ENCODE measurements at places on chromosomes 7 and 10.

DNA sequence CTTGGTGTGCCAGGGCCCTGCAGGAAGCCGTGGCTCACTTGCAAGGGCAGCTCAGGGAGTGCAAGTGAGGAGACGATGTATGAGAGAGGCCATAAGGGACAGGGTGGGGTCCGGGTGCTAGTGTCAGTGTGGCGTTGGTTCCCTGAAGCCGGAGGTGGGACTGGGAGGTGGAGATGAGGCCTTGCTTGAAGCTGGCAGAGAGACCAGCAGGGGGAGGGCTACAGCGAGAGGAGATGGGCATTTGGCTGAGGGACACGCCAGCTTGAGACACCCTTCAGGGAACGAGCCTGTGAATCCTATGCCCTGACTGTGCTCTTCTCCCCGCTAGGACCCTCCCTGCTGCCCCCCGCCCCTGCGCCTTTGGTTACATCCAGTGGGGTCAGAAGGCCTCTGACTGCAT is 529.1 kb downstream of the TCERG1L start:
- no peak for DNase-seq
- H3K4me1 ChIP-seq, result no peaks in the 10 kb centered on the region
- H3K36me3 ChIP-seq, result no peaks in the 10 kb centered on the region
- H3K4me3 ChIP-seq, result no peak overlapping the region
- H3K27ac ChIP-seq, result no peak overlapping the region
- peaks cover 30% of the 10 kb centered on the region for H3K27me3 ChIP-seq

GRCh38 chr10:114064151-114065048 is 20.7 kb downstream of the ADRB1 start:
- H3K4me1 ChIP-seq, result peaks cover 16% of the 10 kb centered on the region
- no peak overlapping the region for H3K27ac ChIP-seq
- DNase-seq, result no peak
- H3K27me3 ChIP-seq, result no peaks in the 10 kb centered on the region

DNA sequence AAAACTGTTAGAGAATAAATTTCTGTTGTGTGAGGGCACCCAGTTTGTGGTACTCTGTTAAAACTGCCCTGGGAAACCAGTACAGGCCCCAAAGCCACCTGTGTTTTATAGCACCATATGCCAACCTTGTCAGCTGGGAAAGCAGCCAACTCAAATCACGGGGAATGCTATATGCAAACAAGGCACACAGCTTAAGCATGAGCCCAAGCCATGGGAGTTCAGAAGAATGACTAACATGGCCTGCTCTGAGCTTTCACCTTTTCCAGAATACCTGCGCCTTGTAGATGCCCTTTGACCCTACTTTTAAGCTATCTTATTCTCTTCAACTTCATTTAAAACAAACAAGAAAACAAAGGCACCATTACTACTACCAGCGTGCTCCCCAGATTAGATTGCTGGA is 5.5 kb upstream of the SLC25A13 start:
- no peaks in the 10 kb centered on the region for H3K36me3 ChIP-seq
- H3K4me1 ChIP-seq, result peaks cover 9% of the 10 kb centered on the region
- peak; percentile 92 for DNase-seq
- peak overlapping the region; percentile 19 for H3K27ac ChIP-seq
- no peak overlapping the region for H3K4me3 ChIP-seq

DNA sequence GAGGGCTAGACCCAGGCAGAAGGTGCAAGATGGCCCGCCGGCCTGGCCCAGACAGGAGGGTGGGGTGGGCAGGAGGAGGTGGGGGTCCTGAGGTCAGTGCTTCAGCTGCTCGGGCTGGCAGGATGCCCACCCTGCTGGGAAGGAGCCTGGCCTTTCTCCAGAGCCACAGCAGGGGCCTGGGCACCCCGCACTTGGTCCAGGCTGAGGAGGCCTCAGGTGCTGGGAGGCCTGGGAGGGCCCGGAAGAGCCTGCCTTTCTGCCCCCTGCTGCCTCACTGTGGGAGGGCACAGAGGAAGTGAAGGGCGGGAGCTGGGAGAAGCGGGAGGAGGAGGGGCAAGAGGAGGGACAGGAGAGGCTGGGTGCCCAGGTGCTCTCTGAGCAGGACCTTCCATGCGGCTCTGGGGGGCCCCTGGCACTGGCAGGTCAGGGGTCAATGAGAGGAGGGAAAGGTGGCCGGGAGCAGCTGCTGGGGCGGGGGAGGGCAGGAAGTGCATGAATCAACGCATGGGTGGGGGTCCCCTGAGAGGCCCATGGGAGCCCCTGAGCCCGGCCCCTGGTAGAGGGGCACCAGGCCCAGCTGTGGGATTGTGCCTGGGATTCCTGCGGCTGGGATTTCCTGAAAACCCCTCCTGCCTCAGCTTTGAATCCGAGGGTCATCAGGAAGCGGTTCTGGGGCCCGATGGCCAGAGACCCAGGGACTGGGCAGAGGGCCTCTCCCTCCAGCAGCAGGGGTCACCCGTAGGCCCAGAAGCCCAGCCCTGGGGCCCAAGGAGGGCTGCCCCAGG is 49.9 kb downstream of the PWWP2B start:
- peaks cover 37% of the 10 kb centered on the region for H3K4me1 ChIP-seq
- H3K36me3 ChIP-seq, result no peaks in the 10 kb centered on the region
- DNase-seq, result peak; percentile 95

- no peak for DNase-seq
- H3K4me1 ChIP-seq, result no peaks in the 10 kb centered on the region
- H3K36me3 ChIP-seq, result no peaks in the 10 kb centered on the region
- H3K4me3 ChIP-seq, result no peak overlapping the region
- H3K27ac ChIP-seq, result no peak overlapping the region
- no peaks in the 10 kb centered on the region for H3K27me3 ChIP-seq
Measured at GRCh38 chr7:17608114-17608833, 309.8 kb downstream of the AHR start.

- H3K4me3 ChIP-seq, result peak overlapping the region; percentile 32
- H3K27ac ChIP-seq, result no peak overlapping the region
- peaks cover 8% of the 10 kb centered on the region for H3K4me1 ChIP-seq
- no peaks in the 10 kb centered on the region for H3K36me3 ChIP-seq
- no peaks in the 10 kb centered on the region for H3K27me3 ChIP-seq
Measured at GRCh38 chr10:133318494-133319127, 9.9 kb downstream of the ZNF511 start.

DNA sequence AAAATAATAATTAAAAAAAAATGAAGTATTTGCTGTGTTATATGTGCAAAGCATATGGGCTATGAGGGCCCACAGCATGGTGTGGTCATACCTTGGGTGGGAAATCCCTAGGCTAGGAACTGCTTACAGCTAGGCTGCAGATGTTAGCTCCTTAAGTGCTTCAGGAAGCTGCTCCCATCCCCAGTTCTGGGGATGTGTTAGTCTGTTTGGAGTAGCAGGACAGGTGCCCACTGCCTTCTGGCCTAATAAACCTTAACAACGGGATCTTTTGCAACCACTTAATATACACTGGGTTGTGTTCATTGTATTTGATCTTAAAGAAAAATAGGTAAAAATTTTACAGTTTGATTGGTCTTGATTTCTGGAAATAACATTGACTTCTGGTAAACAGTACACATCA is 46.3 kb downstream of the HK1 start:
- no peaks in the 10 kb centered on the region for H3K27me3 ChIP-seq
- H3K27ac ChIP-seq, result no peak overlapping the region
- H3K4me3 ChIP-seq, result no peak overlapping the region
- H3K36me3 ChIP-seq, result no peaks in the 10 kb centered on the region

GRCh38 chr7:41292487-41292886 is 410.4 kb downstream of the INHBA start:
- no peaks in the 10 kb centered on the region for H3K27me3 ChIP-seq
- no peaks in the 10 kb centered on the region for H3K4me1 ChIP-seq
- DNase-seq, result no peak
- no peak overlapping the region for H3K4me3 ChIP-seq
- no peaks in the 10 kb centered on the region for H3K36me3 ChIP-seq

DNA sequence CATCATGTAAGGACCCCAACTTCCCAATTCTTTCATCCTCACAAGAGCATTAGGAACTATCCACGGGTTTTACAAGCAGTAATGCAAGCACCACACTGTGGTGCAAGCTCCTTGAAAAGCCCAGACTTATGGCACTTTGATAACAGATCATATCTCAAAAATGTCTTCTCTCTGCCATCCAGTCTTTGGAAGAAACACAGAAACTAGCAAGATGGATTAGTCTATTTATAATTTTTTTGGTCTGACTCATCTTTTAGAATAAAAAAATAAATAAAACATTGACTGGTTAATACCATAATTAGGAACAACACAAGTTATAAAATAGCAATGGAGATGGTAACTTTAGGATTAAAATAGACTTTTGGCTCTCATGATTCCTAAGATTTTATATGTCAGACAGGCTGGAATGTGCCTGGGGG is 49.0 kb upstream of the CALD1 start:
- peak overlapping the region; percentile 74 for H3K27ac ChIP-seq
- peaks cover 7% of the 10 kb centered on the region for H3K4me1 ChIP-seq
- no peaks in the 10 kb centered on the region for H3K27me3 ChIP-seq
- no peak overlapping the region for H3K4me3 ChIP-seq
- H3K36me3 ChIP-seq, result no peaks in the 10 kb centered on the region

- H3K27me3 ChIP-seq, result peaks cover 3% of the 10 kb centered on the region
- no peak overlapping the region for H3K4me3 ChIP-seq
- H3K27ac ChIP-seq, result no peak overlapping the region
- H3K36me3 ChIP-seq, result no peaks in the 10 kb centered on the region
- H3K4me1 ChIP-seq, result peaks cover 17% of the 10 kb centered on the region
- DNase-seq, result no peak
Measured at GRCh38 chr10:132263866-132264265, 43.9 kb downstream of the STK32C start.

- H3K36me3 ChIP-seq, result peaks cover 66% of the 10 kb centered on the region
- no peak for DNase-seq
- H3K4me3 ChIP-seq, result no peak overlapping the region
- no peak overlapping the region for H3K27ac ChIP-seq
- H3K4me1 ChIP-seq, result peaks cover 13% of the 10 kb centered on the region
Measured at GRCh38 chr10:7199152-7199760, 211.6 kb downstream of the SFMBT2 start.

- H3K27ac ChIP-seq, result peak overlapping the region; percentile 95
- H3K4me3 ChIP-seq, result peak overlapping the region; percentile 78
- H3K4me1 ChIP-seq, result peaks cover 15% of the 10 kb centered on the region
- no peak for DNase-seq
- no peaks in the 10 kb centered on the region for H3K36me3 ChIP-seq
- H3K27me3 ChIP-seq, result peaks cover 45% of the 10 kb centered on the region
Measured at GRCh38 chr10:21524131-21524525, 1.4 kb downstream of the SKIDA1 start.

GRCh38 chr10:93745408-93746065 is 12.2 kb upstream of the LGI1 start:
- H3K4me3 ChIP-seq, result no peak overlapping the region
- H3K27ac ChIP-seq, result no peak overlapping the region
- no peak for DNase-seq
- H3K36me3 ChIP-seq, result no peaks in the 10 kb centered on the region

DNA sequence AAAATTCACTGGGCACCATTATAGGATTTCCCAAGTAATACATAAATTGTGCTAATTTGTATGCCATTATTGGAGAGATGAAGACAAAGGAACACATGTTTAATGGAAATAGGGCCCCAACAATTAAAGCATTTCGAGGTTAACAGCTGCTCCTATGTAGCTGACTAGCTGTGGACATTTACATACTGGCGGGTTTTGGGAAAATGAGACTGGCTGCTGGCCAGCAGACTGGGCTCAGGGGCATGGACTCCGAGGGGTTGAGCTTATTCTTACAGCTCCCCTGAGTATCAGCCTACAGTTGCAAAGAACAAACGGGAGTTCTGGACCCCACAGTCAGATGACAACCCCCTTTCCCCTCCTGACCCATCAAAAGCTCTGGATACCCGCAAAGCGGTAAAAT is 91.9 kb upstream of the MYO3A start:
- no peak for DNase-seq
- no peak overlapping the region for H3K27ac ChIP-seq
- H3K36me3 ChIP-seq, result no peaks in the 10 kb centered on the region
- no peak overlapping the region for H3K4me3 ChIP-seq
- H3K27me3 ChIP-seq, result no peaks in the 10 kb centered on the region

- no peaks in the 10 kb centered on the region for H3K27me3 ChIP-seq
- H3K36me3 ChIP-seq, result no peaks in the 10 kb centered on the region
- no peak overlapping the region for H3K4me3 ChIP-seq
- H3K27ac ChIP-seq, result no peak overlapping the region
Measured at GRCh38 chr10:22693860-22694259, 20.5 kb downstream of the PIP4K2A start.

- DNase-seq, result no peak
- no peak overlapping the region for H3K4me3 ChIP-seq
- H3K27ac ChIP-seq, result no peak overlapping the region
- H3K36me3 ChIP-seq, result no peaks in the 10 kb centered on the region
- H3K27me3 ChIP-seq, result no peaks in the 10 kb centered on the region
Measured at GRCh38 chr10:87837445-87837844, 19.4 kb upstream of the ATAD1 start.

DNA sequence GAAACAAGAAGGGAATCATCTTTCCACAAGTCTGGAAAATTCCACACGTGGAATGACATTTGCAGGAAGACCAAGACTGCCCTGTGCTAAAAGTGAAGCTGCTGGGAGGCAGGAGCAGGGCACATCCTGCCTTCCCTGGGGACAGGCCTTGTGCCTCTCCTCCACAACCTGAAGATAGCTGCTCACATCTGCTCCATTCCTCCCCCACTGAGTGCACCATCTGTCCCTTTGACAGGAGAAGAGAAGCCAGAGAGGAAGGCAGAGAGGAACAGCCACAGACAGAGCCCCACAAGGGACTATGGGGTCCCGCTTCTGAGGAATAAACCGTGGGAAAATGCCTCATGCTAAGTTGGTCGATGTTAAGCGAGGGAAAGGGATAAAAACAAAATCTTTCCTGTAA is 15.9 kb upstream of the FAM171A1 start:
- DNase-seq, result no peak
- no peak overlapping the region for H3K27ac ChIP-seq
- peaks cover 27% of the 10 kb centered on the region for H3K27me3 ChIP-seq
- H3K36me3 ChIP-seq, result no peaks in the 10 kb centered on the region

- no peak overlapping the region for H3K4me3 ChIP-seq
- no peak overlapping the region for H3K27ac ChIP-seq
- no peaks in the 10 kb centered on the region for H3K36me3 ChIP-seq
- no peak for DNase-seq
- H3K27me3 ChIP-seq, result no peaks in the 10 kb centered on the region
Measured at GRCh38 chr7:89623018-89623672, 531.1 kb upstream of the STEAP1 start.

DNA sequence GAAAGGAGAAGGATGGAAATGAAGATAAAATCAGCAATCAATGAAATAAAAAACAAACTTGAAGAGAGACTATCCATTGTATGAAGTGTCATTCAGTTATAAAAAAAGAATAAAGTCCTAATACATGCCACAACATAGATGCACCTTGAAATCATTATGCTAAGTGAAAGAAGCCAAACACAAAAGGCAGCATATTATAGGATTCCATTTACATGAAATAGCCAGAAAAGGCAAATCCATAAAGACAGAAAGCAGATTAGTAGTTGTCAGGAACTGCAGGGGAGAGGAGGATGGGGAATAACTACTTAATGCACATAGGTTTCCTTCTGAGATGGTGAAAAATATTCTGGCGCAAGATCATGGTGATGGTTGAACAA is 6.6 kb upstream of the PON1 start:
- DNase-seq, result no peak
- peak overlapping the region; percentile 41 for H3K4me3 ChIP-seq
- no peaks in the 10 kb centered on the region for H3K27me3 ChIP-seq
- no peak overlapping the region for H3K27ac ChIP-seq
- no peaks in the 10 kb centered on the region for H3K4me1 ChIP-seq

All from stomach (tissue), 19 donors.